ENCODE measurements at places on chromosomes 2 and 18.

DNA sequence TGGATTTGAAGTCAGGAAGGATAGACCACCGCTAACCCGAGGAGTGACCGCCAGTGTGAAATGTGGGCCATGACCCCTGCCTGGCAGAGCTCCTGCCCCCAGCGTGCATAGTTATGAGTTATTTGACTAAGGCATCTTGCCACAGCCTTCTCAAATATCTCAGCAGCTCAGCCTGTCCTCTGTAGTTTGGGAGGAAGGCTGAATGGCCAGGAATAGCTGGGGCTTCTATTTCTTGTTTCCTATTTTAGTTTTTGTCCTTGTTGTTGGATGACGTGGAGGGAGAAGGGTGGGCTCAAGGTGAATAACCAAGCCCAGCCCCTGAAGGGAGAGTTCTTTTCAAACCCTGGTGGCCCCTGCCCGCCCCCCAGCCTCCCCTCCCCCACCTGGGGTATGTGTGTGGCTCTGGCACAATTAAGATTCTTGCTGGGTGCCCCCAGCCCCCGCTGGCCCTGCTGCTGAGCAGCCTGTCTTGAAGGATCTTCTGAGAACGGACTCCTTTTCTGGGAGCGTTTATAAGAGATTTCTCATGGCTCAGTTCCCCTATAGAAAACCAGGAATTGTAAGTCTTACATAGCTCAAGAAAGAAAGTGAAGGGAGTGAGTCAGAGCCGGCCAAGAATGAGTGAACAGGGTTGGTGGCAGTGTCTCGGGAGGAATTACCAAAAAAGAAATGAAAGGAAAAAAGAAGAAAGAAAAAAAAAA, 157.4 kb downstream of the GLI2 start:
- no peak overlapping the region for H3K4me3 ChIP-seq
- H3K36me3 ChIP-seq, result no peaks in the 10 kb centered on the region
- no peaks in the 10 kb centered on the region for H3K27me3 ChIP-seq
- no peak for DNase-seq
- no peak overlapping the region for H3K27ac ChIP-seq

- no peaks in the 10 kb centered on the region for H3K27me3 ChIP-seq
- no peak for DNase-seq
- H3K27ac ChIP-seq, result no peak overlapping the region
- H3K4me3 ChIP-seq, result no peak overlapping the region
Measured at GRCh38 chr18:46068763-46069162, 3.3 kb downstream of the PSTPIP2 start.

- H3K4me3 ChIP-seq, result no peak overlapping the region
- H3K27ac ChIP-seq, result no peak overlapping the region
- no peaks in the 10 kb centered on the region for H3K27me3 ChIP-seq
- peaks cover 31% of the 10 kb centered on the region for H3K4me1 ChIP-seq
Measured at GRCh38 chr2:234075518-234075915, 25.0 kb downstream of the SPP2 start.

DNA sequence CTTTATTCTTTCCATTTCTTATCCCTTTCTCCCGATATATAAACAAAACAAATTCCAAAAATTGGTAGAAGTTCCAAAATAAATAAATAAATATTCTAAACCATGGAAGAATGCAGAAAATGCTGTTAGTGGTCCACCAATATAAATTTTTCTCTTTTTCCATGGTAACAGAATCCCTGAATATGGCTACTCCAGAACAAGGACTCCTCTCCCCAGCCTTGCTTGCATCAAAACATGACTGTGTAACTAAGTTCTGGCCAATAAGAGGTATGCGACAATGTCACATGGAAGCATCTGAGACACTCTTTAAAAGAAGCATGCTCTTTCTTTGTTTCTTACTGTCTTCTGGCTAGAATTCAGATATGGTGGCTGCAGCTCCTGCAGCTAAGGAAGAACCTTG, 325.1 kb upstream of the TANK start:
- DNase-seq, result no peak
- no peak overlapping the region for H3K4me3 ChIP-seq
- H3K27me3 ChIP-seq, result no peaks in the 10 kb centered on the region
- no peaks in the 10 kb centered on the region for H3K36me3 ChIP-seq
- H3K27ac ChIP-seq, result no peak overlapping the region

- no peak overlapping the region for H3K4me3 ChIP-seq
- no peak overlapping the region for H3K27ac ChIP-seq
- DNase-seq, result no peak
Measured at GRCh38 chr18:57660961-57661360, 39.3 kb upstream of the NARS1 start.

- no peak overlapping the region for H3K27ac ChIP-seq
- H3K27me3 ChIP-seq, result no peaks in the 10 kb centered on the region
- H3K36me3 ChIP-seq, result no peaks in the 10 kb centered on the region
- no peak for DNase-seq
- H3K4me1 ChIP-seq, result no peaks in the 10 kb centered on the region
Measured at GRCh38 chr2:75290600-75291150, 91.4 kb upstream of the TACR1 start.

- H3K27me3 ChIP-seq, result no peaks in the 10 kb centered on the region
- H3K4me1 ChIP-seq, result no peaks in the 10 kb centered on the region
- no peaks in the 10 kb centered on the region for H3K36me3 ChIP-seq
- DNase-seq, result no peak
Measured at GRCh38 chr18:25288340-25288938, 63.5 kb downstream of the ZNF521 start.

DNA sequence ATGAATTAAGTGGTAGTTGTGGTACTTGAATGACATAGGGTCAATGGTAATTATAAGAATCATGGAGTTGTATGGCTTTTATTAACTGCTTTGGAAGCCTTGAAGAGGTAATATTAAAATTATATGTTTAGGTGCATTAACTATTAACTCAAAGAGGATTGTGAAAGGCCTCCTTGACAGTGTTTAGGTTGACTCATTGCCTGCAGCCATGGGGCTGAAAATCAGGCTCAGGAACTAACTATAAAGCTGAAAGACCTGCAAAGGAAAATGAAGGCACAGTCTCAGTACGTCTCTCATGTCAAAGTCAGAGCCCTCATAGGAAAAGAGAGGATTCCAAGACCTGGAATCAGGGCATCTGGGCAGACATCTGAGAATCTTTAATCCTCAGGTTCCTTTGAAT, 31.0 kb downstream of the CACNB4 start:
- no peak overlapping the region for H3K4me3 ChIP-seq
- H3K27me3 ChIP-seq, result peaks cover 3% of the 10 kb centered on the region
- H3K36me3 ChIP-seq, result no peaks in the 10 kb centered on the region
- no peak overlapping the region for H3K27ac ChIP-seq
- DNase-seq, result no peak

GRCh38 chr18:29083545-29083944, 906.6 kb upstream of the CDH2 start:
- H3K4me3 ChIP-seq, result no peak overlapping the region
- H3K27ac ChIP-seq, result no peak overlapping the region
- DNase-seq, result no peak
- H3K27me3 ChIP-seq, result no peaks in the 10 kb centered on the region

DNA sequence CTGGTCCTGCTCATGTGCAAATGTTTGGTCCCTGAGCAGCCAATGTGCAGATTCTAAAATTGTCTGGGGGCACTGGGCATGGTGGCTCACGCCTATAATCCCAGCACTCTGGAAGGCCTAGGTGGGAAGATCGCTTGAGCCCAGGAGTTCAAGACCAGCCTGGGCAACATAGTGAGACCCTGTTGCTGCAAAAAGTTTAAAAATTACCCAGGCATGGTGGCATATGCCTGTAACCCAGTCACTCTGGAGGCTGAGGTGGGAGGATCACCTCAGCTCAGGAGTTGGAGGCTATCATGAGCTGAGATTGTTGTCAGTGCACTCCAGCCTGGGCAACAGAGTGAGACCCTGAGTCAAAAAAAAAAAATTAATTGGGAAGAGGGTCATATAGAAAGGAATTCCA, 5.1 kb downstream of the LIPG start:
- H3K36me3 ChIP-seq, result no peaks in the 10 kb centered on the region
- peaks cover 46% of the 10 kb centered on the region for H3K27me3 ChIP-seq
- no peak for DNase-seq
- no peak overlapping the region for H3K27ac ChIP-seq

GRCh38 chr2:573805-574392, 103.3 kb downstream of the TMEM18 start:
- H3K27ac ChIP-seq, result no peak overlapping the region
- H3K27me3 ChIP-seq, result peaks cover 19% of the 10 kb centered on the region
- peaks cover 2% of the 10 kb centered on the region for H3K36me3 ChIP-seq

GRCh38 chr2:60353406-60353800, 200.1 kb downstream of the BCL11A start:
- no peak overlapping the region for H3K27ac ChIP-seq
- peak; percentile 9 for DNase-seq
- H3K4me3 ChIP-seq, result no peak overlapping the region
- H3K27me3 ChIP-seq, result peaks cover 14% of the 10 kb centered on the region

- H3K27me3 ChIP-seq, result no peaks in the 10 kb centered on the region
- H3K4me1 ChIP-seq, result no peaks in the 10 kb centered on the region
- no peak for DNase-seq
- H3K4me3 ChIP-seq, result no peak overlapping the region
- H3K27ac ChIP-seq, result no peak overlapping the region
Measured at GRCh38 chr2:95315801-95316411, 18.8 kb downstream of the KCNIP3 start.

- H3K4me1 ChIP-seq, result no peaks in the 10 kb centered on the region
- H3K4me3 ChIP-seq, result no peak overlapping the region
- H3K27me3 ChIP-seq, result peaks cover 4% of the 10 kb centered on the region
- H3K27ac ChIP-seq, result no peak overlapping the region
Measured at GRCh38 chr2:206240327-206240726, 34.1 kb upstream of the ZDBF2 start.

DNA sequence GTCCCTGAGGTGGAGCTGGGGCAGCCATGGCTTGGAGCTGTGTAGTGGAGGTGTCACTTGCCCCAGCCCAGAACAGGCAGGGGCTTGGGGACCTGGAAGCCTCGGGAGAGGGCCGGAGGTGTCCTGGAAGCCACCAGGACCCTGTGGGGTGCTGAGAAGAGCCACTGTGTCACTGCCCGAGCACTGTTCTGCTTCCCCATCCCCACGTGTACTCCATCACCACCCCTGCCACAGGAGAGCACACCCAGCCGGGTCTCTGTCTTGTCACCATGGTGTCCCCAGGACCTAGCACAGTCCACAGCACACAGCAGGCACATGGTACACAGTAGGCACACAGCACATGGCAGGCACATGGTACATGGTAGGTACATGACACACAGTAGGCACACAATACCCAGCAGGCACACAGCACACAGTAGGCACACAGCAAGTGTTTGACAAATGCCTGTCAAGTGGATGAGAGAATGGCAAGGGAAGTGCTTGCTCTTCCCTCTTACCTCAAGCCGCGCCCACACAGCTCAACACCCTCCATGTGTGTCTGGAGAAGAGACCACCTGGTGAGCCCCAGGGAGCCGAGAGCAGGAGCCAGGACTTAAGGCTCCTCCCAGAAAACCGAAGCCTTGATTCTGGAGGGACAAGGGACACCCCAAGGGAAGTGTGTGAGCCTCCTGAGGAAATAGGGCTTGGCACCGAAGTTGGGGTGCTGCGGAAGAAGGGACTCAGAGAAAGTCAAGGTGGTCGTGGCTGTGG, 13.3 kb downstream of the MBP start:
- peak overlapping the region; percentile 66 for H3K27ac ChIP-seq
- H3K36me3 ChIP-seq, result peaks cover 75% of the 10 kb centered on the region
- peaks cover 86% of the 10 kb centered on the region for H3K4me1 ChIP-seq
- no peak overlapping the region for H3K4me3 ChIP-seq
- no peaks in the 10 kb centered on the region for H3K27me3 ChIP-seq

DNA sequence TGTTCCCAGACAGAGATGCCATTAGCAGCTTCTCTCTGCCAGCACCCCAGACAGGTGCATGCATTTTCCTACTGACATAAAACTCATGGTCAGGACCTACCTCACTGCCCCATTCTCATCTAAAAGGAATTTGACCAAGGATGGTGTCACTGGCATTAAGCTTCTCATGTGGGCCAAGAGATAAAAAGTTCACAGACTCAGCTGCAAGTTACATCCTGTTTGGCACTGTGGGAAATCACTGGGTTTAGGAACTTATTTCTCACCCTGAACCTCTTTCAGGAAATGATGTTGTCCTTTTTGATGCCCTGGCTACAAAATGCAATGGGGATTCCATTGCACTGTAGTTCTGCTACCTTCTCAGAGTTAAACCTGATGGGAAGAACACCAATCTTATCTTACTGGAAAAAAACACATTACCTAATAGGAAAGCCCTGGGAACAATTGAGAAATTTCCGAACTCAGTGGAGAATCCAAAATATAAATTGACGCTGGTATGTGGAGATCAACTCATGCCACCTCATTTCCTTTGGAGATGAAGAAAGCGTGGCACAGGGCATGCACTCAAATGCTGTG, 252.1 kb upstream of the COPS8 start:
- no peak overlapping the region for H3K4me3 ChIP-seq
- no peak overlapping the region for H3K27ac ChIP-seq
- DNase-seq, result no peak
- no peaks in the 10 kb centered on the region for H3K27me3 ChIP-seq

- H3K36me3 ChIP-seq, result no peaks in the 10 kb centered on the region
- no peak for DNase-seq
- no peak overlapping the region for H3K4me3 ChIP-seq
- H3K27me3 ChIP-seq, result peaks cover 4% of the 10 kb centered on the region
Measured at GRCh38 chr2:238122287-238123217, 15.9 kb upstream of the KLHL30 start.

GRCh38 chr2:211822686-211823335, 715.8 kb downstream of the ERBB4 start:
- H3K36me3 ChIP-seq, result no peaks in the 10 kb centered on the region
- no peak overlapping the region for H3K27ac ChIP-seq
- no peaks in the 10 kb centered on the region for H3K27me3 ChIP-seq
- no peaks in the 10 kb centered on the region for H3K4me1 ChIP-seq

- no peak overlapping the region for H3K4me3 ChIP-seq
- H3K4me1 ChIP-seq, result peaks cover 15% of the 10 kb centered on the region
- H3K27me3 ChIP-seq, result peaks cover 8% of the 10 kb centered on the region
- H3K27ac ChIP-seq, result no peak overlapping the region
- H3K36me3 ChIP-seq, result no peaks in the 10 kb centered on the region
Measured at GRCh38 chr2:216909541-216910210, 49.8 kb upstream of the TNP1 start.

GRCh38 chr2:114170070-114170469, 272.4 kb upstream of the DPP10 start:
- H3K36me3 ChIP-seq, result no peaks in the 10 kb centered on the region
- H3K27me3 ChIP-seq, result peaks cover 3% of the 10 kb centered on the region
- H3K27ac ChIP-seq, result no peak overlapping the region

- no peak overlapping the region for H3K27ac ChIP-seq
- H3K27me3 ChIP-seq, result no peaks in the 10 kb centered on the region
- no peaks in the 10 kb centered on the region for H3K36me3 ChIP-seq
- no peak overlapping the region for H3K4me3 ChIP-seq
Measured at GRCh38 chr2:109159096-109159495, 30.1 kb downstream of the SH3RF3 start.

DNA sequence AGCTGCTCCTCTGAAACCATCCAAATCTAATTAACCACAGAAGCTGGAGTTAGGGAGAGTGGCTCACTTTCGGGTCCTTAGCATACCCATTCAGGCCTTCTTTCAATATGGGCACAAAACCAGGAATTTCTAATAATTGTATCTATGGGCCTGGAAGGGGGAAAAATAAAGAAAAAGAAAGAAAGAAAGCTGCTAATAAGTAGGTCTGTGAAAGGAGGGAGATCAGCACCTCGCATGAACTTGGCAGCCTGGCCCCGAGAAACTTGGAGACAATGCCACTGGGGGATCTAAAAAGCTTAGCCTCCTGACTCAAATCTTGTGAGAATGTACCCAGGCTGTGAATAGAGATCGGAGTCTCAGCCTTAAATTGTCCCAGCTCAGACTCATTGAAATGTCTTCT, 252.1 kb upstream of the SLC14A2 start:
- no peak for DNase-seq
- no peak overlapping the region for H3K4me3 ChIP-seq
- no peak overlapping the region for H3K27ac ChIP-seq
- no peaks in the 10 kb centered on the region for H3K27me3 ChIP-seq
- no peaks in the 10 kb centered on the region for H3K36me3 ChIP-seq
